ENCODE measurements at places on chromosomes 5 and 9. TPM values are rescaled to one million over a fixed set of nuclear protein-coding genes. Genes with fewer than 3 reads are reported as not detected.

Gene SUSD3
- 1.4 TPM for total RNA-seq

Gene EPB41L4A
- total RNA-seq, result 17.2 TPM

- no peak for DNase-seq
These were observed 16.1 kb upstream of the FRRS1L start for GRCh38 chr9:109182940-109183798.

DNA sequence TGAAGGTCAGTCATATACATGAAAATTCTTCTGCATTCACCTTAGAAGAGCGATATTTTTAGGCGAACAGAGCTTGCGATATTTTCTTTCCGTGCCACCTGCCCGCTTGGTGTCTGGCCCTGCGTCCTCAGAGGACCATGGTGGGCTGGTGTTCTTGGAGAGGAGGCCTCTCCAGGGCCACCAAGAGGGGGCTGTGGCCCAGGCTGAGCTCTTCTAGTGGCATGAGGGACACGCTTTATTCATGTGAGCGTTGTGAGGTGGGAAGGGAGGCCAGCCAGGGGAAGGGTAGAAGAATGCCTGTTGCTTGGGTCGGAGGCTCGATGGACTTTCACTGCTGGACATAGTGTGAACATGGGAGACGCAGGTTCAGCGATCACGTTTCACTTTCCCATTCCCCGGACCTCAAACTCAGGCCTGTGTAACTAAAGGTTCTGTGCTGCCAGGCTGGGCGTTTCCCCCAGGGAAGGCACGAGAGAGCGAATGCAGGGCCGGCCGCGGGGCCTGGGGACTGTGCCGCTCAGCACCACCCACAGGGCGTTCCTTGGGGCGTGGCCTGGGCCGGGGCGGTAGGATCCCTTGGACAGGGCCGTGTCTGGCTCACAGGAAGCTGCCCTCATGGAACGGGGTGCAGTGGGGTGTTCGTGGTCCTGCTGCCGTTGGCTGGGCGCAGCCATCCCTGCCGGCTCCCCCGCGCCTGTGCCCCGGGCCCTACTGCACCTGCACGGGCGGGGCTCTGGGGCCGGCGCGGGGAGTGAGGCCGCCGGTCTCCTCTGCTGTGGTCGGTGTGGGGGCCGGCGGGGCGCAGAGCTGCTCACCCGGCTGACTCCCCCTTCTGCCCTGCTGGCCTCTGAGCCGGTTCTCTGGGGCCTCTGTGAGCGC is 40.7 kb upstream of the CLPTM1L start:
- DNase-seq, result no peak

Gene POU5F2
- total RNA-seq, result 0.07 TPM

GRCh38 chr9:17600962-17601593 is 22.2 kb downstream of the SH3GL2 start:
- DNase-seq, result no peak

GRCh38 chr5:159929176-159929575 is 12.9 kb downstream of the ADRA1B start:
- no peak for DNase-seq

- DNase-seq, result no peak
These were observed 143.8 kb downstream of the PALM2AKAP2 start for GRCh38 chr9:109923806-109924205.

GRCh38 chr5:149228618-149229297 is 42.9 kb upstream of the AFAP1L1 start:
- peak; percentile 16 for DNase-seq

- DNase-seq, result no peak
These were observed 224.7 kb downstream of the GDNF start for GRCh38 chr5:37615184-37615583.

Gene ACSL6
- total RNA-seq, result not detected

GRCh38 chr9:72352911-72353388 is 12.1 kb downstream of the ZFAND5 start:
- DNase-seq, result no peak

Gene CAMK4
- 3.9 TPM for total RNA-seq

DNA sequence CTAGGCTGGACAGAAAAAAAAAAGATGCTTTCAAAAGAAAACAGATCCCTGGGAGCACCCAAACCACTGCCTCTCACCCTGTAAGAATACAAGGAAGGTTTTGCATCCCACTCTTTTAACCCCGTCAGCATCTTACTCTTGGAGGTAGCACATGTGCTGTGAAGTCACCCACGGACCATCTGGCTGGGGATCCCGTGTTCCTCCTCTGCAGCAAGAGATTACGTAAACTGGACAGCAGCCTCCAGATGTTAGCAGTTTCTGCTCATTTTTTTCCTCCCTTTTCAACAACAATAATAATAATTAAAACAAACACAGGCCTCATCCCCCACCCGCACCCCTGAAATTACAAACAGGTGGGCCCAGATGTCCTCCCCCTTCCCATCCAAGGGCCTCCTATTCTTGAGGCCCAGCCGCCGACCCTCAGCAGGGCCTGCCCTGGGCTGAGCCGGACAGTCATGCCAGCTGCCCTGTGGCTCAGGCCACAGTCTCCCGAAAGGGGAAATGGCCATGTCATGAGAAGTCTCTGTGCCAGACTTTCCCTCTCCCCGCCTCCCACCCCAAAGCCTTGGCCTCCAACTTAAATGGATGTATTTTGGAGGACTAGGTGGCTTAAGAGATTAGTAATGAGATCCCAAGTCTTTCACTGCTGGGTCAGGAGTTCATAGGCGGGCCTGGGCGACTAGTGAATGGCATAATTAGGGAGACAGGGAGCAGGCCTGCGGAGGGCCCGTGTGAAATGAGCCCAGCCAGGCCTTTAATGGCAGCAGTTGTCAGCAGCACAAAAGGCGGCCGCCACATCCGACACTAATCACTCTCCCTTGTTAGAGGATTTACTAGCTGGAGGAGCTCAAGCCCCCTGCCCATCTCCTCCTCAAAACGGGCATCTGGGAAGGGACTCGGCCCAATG is 165.1 kb downstream of the PAPPA start:
- DNase-seq, result no peak
